ENCODE measurements at places on chromosomes 7 and 10.

DNA sequence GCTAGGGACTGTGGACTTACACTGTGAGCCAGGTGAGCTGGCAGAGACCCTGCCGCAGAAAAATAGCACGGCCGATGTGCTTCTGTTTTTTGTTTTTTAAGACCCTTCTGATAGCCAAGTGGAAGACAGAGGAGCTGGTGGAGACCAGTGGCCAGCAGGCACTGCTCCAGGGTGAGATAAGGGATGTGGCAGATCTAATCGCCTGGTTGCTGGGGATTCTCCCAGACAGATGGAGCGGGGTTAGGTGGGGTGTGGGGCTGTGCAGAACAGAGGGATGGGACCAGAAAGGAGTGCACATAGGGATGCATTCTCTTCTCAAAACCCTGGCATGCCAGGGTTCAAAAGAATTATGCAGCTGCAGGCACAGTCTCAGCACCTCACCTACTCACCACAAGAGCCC is 82.2 kb downstream of the VOPP1 start:
- no peak for DNase-seq

- peak; percentile 57 for DNase-seq
These were observed 312.0 kb downstream of the RNLS start for GRCh38 chr10:88270871-88271713.

DNA sequence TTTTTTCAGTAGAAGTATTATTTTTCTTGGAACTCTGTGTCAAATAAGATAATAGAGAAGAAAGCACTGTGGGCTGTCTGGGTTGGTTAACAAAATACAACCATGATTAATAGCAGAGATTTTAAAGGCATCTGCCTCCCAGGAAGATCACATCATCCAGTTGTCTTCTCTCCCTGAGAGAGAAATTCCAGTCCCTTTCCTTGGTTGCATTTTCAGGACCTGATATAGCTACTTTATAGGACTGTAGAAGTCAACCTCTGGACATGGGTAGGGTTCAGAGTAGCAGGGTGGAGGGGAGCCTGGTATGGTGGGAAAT is 309.9 kb upstream of the IGFBP3 start:
- DNase-seq, result peak; percentile 31

DNA sequence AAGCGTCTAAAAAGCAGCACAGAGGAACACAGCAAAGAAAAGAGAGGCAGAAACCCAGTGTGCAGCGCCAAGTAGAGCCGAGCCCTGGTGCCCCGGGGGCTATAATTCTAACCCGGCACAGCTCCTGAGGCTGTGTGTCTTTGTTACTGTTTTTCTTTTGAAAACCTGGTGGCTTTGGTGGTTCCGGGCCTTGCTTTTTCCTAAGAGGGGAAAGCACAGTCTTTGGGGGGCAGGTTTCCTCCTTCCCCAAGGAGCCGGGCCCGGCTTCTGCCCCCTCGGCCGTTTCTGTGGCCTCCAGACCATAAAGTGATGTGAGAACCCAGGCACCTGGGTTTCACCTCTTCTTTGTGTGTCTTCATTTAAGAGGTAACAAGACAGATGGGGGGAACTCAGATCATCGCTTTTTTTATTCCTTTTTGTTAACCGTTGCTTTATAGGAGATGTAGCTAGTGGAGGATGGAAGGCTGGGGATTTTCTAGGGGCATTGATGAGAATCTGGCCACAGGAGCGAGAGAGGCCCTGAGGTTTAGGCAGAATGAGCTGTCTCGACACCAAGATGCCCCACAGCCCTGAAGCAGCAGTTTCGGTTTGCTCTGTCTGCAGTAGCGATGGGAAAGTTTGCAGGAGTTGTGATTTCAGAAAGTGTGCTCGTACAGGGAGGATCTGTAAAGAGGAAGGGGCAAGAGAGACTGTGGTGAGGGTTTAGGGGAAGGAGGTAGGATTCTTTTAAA is 367.8 kb upstream of the GALNT17 start:
- DNase-seq, result no peak

DNA sequence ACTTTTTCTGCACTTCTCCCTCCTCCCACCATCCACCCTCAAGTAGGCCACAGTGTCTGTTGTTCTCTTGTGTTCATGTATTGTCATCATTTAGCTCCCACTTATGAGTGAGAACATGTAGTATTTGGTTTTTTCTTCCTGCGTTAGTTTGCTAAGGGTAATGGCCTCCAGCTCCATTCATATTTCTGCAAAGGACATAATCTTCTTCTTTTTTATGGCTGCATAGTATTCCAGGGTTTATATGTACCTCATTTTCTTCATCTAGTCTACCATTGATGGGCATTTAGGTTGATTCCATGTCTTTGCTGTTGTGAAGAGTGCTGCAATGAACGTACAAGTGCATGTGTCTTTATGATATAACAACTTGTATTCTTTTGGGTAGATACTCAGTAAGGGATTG is 230.4 kb downstream of the ARL4A start:
- DNase-seq, result no peak

DNA sequence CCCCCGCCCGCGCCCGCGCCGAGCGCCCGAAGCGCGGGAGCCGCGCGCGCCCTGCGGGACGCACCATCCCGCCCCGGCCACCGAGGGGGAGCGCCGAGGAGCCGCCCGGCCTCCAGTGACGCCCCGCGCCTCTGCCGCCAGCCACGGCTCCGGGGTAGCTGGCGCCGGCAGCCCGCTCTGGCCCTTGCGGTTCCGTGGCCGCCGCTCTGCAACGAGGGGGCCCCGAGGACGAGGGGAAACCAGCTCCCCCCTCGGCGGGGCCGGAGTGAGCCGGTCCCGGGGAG is at the start of gene PAXIP1:
Gene PAXIP1 (minus strand): TSS at position 33 of the 284 bp plus-strand sequence. CDS start 195 bp downstream, outside the sequence.
- DNase-seq, result no peak

- no peak for DNase-seq
These were observed 127.3 kb downstream of the TRIL start for GRCh38 chr7:28830846-28831245.

GRCh38 chr10:56871160-56871668 is 510.2 kb upstream of the ZWINT start:
- no peak for DNase-seq

- no peak for DNase-seq
These were observed 486.2 kb upstream of the ZMIZ1 start for GRCh38 chr10:78582540-78582939.

- no peak for DNase-seq
These were observed 303.1 kb downstream of the KCNMA1 start for GRCh38 chr10:77334501-77334900.

GRCh38 chr7:47725031-47725780 is 143.3 kb upstream of the TNS3 start:
- no peak for DNase-seq

DNA sequence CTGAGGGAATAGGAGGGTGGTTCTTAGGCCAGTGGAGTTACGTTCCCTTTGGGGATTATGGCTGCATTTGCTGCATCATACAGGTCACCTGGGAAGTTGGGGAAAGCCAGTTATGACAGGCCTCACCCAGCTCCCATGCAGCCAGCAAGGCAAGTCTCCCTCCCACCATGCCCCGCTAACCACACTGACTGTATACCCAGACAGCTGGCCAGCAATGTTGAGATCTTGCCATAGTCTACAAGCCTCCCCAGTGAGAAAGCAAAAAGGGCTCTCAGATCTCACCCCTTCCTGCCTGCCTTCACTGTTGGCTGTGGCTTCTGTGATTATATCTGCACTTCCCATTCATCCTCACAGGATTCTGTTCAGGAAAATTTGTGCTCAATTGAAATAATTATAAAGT is 133.3 kb upstream of the HGF start:
- DNase-seq, result no peak

- DNase-seq, result no peak
These were observed 241.5 kb upstream of the PITRM1 start for GRCh38 chr10:3413937-3414666.

DNA sequence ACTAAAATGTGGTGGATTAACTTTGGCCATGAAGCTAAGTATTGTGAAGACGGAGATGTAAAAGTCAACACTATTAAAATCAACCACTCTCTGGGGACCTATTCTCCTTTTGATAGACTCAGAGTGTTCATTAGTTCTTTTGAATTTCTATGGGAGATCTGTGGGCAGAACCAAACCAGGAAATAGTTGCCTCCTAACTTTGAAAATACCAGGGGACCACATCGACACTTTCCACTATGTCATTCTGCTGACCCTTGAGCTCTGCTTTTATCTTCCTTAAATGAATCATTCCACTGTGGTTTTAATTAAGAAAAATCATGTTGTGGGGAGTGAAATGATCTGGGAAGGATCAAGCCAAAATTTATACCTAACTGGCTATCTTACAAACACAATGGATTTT is 960.5 kb downstream of the GATA3 start:
- DNase-seq, result no peak
